ENCODE measurements at places on chromosomes 16 and 17.

DNA sequence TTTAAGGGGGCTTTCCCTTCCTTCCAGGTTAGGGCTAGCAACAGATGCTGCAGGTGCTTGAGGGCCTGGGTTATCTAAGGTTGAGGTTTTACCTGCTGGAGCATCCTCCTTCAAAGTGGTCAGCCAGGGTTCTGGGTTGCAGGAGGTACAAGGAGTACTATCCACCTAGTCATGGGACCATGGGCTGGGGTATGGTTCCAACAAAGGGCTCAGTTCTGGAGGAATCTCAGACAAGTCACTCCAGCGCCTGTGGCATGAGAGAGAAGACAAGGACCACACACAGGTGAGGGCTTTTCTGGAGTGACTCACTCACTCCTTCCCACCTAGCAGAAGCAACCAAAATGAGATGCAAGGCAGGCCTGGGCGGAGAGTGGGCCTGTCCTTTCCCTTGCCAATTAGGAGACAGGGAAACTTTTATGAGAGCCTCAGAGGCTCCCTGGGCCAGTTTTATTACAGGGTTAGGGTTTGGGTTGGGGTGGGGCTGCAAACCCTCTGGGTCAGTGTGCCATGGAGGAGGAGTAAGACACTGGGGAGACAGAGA is 2.2 kb downstream of the MYO19 start:
- no peak for DNase-seq

- DNase-seq, result peak; percentile 63
Observed at GRCh38 chr16:58459344-58460218, 40.4 kb upstream of the NDRG4 start.

DNA sequence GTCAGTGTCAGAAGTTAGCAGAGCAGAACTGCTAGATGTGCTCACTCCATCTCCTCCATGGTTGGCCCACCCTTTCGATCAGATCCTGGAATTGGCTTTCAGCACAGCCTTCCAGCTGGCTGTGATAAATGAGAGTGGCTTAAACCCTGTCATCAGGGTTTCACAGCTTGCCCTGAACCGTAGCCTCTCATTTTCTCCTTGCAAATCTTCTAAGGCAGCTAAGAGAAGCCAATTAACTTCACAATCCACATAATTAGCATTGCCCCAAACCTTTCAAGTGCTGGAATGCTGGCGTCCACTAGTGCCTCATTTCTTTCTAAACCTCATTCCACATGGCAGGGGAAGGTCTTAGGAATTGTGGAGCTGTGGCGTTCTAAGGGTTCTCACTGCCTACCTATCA is 21.7 kb downstream of the MILR1 start:
- no peak for DNase-seq

DNA sequence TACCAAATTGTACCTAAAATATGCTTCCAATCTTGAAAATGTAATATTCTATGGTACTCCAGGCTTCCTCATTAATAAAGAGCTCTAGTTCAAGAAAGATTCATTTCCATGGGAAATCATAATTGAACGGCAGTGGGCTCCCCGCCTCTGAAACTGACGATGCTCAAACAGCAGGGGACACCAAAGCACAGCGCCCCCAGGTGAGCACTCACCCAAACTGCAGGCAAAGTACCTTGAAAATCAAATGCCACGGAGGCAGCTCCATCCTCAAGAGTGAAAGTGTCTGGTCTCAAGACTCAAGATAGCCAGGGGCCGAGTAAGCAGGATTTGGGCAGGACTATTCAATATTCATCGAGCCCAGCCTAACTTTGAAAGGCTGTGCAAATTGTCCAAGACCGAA is 217.4 kb upstream of the TNRC6C start:
- DNase-seq, result peak; percentile 49

- no peak for DNase-seq
Observed at GRCh38 chr16:89581861-89582563, 6.5 kb downstream of the CPNE7 start.

DNA sequence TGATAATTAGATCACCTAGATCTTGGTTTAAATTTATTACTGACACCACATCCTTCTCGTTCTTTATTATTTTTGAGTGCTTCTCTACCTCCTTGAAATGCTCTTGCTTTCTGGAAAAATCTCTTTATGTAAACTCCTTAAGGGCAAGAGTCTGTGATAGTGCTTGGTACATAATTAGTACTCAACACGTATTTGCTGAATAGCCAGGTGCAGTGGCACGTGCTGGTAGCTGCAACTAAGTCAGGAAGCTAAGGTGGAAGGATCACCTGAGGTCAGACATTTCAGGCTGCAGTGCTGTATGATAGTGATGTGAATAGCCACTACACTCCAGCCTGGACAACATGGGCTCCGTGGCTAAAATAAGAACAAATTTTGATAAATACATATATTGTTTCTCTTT is 63.0 kb downstream of the PPM1E start:
- DNase-seq, result no peak
